ENCODE measurements at places on chromosomes 3 and 15.

GRCh38 chr3:40988468-40988867, 210.8 kb upstream of the CTNNB1 start:
- DNase-seq = no peak

DNA sequence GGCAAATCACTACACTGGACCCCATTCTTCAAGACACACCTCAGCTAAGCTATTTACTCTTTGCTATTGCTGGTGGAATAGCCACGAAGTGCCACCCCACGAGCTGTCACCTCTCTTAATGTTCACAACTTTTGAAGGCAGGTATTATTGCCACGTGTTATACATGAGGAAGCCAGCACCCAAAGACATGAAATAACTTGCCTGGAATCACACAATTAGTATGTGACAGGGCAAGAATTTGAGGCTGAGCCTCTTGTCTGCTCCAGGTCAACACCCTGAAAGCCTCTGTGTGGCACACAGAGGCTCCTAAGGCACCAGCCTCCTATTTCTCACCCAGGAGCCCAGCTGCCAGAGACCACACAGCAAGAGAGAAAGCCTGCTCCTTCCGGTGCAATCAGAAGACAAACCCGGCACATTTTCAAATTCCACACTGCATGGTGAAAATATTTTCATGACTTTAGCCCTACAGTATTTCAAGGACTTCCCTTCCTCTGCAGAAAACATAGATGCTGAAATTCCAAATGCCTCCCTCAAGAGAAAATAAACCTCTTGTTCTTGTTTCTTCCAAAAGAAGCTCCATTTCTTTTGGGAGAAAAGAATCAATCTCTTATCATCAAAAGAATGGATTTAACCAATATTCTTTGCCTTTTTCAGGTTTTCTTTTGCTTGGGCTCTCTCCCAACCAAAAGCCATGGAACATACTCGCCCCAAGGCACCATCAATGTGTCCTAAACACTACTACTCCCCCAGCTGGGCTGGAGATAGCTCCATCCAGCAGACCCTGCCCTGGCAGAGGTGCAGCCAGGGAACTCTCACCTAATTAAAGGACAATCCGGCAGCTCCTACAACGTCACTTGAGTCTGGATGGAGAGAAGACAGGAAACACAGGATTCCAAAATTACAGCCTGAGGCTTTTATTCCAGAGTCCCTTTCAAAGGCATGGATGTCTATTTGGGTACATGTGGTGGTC, 84.7 kb upstream of the THBS1 start:
- DNase-seq = peak; percentile 52

DNA sequence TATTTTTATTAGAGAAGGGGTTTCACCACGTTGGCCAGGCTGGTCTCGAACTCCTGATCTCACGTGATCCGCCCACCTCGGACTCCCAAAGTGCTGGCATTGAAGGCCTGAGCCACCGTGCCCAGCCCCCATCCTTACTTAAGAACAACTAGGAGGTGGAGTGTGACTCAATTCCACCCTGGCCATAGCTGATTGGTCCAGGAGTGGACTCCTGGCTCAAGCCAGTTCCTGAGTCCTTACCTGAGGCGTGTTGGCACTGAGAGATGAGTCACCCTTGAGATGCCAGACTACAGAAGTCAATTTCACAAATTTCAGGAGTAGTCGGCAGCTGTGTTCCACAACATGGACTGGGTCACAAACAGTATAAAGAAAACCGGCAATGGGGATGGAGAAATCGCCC, 124.2 kb downstream of the SHQ1 start:
- no peak for DNase-seq

- DNase-seq = no peak
Measured at GRCh38 chr3:116199063-116199462, 246.2 kb downstream of the LSAMP start.

DNA sequence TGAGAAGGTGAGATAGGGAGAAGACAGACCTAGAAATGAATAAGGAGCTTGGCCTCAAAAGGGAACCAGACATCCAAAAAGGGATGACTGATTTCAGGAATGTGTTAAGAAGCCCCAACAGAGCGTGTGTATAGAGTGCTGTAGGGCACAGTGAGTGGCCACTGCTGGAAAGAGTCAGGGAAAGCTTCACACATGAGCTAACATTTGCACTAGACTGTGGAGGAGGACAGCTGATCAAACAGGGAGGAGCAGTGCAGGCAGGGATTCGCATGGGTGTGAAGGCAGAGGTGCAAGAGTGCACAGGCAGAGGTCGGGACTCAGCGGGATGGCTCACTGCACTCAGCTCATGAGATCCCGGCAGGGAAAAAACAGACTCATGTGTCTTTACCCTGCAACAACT, 61.8 kb downstream of the NPTN start:
- DNase-seq = no peak

DNA sequence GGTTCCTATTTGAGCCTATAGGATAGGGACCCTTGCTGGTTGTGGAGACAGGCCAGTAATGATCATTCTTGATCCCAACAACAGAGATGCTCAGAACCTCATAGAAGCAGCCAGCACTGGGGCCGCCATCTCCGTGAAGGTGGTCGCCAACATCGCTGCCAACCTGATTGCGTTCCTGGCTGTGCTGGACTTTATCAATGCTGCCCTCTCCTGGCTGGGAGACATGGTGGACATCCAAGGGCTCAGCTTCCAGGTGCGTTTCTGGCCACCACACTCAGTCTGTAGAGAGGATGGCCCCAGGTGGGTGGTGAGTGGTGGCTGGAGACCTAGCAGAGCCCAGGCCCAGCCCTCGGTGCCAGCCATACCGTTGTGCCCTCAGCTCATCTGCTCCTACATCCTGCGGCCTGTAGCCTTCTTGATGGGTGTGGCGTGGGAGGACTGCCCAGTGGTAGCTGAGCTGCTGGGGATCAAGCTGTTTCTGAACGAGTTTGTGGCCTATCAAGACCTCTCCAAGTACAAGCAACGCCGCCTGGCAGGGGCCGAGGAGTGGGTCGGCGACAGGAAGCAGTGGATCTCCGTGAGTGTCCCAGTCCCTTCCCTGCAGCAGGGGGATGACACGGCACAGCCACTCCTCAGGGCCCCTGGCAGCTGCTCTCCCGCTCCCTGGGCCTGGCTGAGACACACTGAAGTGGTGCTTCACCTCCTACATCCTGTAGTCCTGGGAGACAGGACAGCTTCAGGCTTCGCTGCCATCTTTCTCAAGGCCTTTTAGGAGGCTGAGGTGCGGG, 46.5 kb upstream of the PDE8A start:
- no peak for DNase-seq

- DNase-seq = peak; percentile 23
Measured at GRCh38 chr3:49279376-49279775, 2.3 kb upstream of the C3orf62 start.

- DNase-seq = peak; percentile 43
Measured at GRCh38 chr3:188706599-188706998, 465.2 kb upstream of the TPRG1 start.

DNA sequence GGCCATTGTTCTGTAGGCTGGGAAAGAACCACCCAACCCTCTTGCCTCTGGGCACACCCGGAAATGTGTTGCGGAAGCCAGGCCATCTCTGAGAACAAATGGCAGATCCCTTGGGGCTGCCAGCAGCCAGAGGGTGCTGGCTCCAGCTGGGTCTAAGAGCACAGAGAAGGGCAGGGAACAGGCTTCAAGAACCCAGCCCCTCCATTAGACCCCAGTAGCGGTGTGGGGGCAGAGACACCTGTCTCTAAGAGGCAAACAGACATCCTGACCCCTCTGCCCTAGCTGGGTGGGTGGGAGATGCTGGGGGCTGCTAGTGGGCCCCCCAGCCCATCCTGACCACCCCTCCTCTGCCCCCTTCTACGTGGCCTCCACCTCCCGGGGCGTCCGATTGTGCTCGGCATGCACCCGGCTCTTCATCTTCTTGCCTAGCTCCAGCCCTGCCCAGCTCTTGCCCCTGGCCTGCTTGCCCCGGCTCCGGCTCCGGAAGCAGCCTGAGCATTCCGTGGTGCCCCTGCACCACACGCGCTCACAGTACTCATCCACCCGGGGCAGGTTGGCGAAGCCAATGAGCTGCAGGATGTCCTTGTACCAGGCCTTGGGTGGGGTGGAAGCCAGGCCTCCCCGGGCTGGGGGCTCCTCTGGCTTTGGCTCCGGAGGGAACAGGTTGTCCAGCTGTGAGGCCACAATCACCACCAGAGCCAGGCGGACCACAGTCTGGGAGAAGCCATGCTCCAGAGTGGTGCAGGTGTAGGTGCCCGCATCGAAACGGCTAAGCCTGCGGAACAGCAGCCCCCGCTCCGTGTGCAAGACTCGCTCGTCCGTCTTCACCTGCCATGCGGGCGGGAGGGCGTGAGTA, 9.4 kb downstream of the SEMA3G start:
- DNase-seq = no peak

DNA sequence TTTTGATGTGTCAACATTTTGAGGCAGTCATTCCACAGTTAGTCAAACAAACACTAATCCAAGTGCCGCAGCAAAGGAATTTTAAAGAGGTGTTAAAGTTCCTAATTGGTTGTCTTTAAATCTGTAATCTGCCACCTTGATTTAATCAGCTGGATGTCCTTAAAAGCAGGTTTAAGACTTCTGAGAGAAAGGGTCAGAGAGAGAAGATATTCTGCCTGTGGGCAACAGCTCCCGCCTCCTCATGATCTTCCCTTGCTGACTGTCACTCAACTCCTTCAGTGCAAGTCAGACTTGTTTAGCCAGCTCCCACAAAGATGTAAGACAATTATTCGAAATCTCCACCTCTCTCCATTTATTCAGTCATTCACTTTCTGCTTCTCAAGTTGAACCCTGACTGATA, 92.6 kb upstream of the MYRIP start:
- no peak for DNase-seq

DNA sequence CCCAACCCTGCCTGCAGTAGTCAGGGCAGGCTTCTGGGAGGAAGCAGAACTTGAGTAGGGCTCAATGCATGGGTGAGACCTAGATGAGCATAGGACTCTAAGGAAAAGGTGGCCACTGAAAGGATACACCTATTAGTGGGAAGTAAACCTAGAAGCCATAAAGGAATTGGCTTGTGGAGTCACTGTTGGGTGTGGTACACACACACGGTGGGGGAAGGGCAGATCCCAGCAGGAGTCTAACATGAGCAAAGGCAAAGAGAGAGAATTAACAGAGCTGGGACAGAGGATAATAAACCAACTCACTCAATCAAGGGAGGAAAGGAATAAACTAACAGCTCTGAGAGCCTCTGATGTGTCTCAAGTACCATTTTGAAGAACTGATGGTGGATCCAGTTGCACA, 23.1 kb downstream of the DAPK2 start:
- no peak for DNase-seq

DNA sequence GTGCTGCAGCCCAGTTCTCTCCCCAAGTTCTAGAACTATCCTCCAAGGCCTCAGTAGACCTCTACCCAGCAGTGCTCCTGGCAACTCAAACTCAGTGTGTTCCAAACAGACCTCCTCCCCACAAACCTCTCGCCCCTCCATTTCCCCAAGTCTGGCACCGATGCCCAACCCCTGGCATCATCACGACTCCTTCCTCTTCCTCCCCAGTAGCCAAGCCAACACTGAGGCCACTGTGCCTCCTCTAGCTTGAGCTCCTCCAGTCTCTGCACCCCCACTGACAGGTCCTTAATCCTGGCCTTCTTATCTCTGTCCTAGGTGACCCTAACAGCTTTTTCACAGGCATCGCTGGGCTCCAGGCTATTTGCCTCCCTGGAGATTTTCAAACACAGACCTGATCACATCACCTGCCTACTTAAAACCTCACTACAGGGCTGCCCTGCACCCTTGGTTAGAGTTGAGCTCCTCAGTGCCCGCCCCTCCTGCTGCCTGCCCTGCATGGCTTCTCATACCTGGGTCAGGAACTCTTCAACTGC, 6.8 kb downstream of the ARPIN start:
- DNase-seq = no peak

DNA sequence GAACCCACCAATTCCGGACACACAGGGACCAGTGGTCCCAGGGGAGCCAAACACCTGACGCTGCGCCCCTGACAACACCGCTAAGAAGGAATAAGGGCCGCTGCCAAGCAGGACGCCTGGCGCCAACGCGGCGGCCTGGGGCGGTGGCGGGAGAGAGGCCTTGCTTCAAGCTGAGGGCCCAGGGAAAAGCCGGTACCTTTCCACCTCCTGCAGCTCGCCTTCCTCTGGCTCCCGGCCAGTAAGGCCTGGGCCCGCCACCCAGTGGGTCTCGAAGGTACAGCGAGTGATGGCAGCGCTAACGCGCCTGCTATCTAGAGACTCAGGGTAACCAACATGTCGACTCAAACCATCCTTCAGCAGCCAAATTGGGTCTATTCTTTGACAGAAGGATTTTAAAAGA, 1074.1 kb downstream of the SI start:
- no peak for DNase-seq

Measured in IMR-90 (cell line).